AG08396 (cell line): ENCODE measurements at places on chromosomes 11 and 22.
A peak's percentile ranks its signal among the peaks of the same experiment; 100 is the strongest.

GRCh38 chr11:101458161-101458560, 125.6 kb downstream of the TRPC6 start:
- no peak for DNase-seq

- no peak for DNase-seq
These were observed 1.7 kb downstream of the PTPN5 start for GRCh38 chr11:18789942-18790341.

- peak; percentile 23 for DNase-seq
These were observed 16.9 kb downstream of the CCDC15 start for GRCh38 chr11:124970925-124971324.

- DNase-seq: no peak
These were observed 19.0 kb downstream of the MICAL3 start for GRCh38 chr22:18005201-18005926.

DNA sequence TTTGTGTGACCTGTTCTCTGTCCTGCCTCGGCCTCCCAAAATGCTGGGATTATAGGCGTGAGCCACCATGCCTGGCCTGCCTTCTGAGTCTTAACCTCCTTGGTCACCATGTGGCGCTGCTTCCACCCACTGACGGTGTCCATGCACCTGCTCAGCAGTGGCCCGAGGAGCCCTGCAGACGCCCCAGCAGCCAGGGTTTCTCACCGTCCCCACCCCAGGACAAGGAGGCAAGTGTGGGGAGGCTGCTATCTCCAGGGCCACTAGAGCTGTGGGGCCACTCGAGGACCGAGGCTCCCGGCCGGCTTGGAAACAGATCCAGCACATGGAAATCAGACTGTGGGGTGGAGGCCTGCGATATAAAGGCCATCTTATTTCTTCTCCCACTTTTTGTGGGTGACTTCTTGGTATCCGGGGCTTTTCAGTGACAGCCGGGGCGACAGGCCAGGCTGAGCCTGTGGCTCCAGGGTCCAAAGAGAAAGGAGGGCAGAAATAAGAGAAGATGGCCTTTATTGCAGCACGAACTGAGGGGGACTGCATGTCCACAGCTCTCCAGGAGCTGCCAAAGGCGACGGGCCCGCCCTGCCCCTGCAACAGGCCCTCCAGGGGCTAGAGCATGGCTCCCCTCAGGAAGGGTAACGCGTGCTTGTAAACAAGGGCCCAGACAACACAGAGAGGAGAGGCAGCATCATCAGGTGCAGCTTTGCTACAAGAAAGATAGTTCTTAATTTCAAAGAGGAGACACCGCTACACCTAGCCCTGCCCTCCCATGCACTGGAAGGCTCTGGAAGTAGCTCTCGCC, 15.0 kb downstream of the TSPO start:
- DNase-seq: no peak

DNA sequence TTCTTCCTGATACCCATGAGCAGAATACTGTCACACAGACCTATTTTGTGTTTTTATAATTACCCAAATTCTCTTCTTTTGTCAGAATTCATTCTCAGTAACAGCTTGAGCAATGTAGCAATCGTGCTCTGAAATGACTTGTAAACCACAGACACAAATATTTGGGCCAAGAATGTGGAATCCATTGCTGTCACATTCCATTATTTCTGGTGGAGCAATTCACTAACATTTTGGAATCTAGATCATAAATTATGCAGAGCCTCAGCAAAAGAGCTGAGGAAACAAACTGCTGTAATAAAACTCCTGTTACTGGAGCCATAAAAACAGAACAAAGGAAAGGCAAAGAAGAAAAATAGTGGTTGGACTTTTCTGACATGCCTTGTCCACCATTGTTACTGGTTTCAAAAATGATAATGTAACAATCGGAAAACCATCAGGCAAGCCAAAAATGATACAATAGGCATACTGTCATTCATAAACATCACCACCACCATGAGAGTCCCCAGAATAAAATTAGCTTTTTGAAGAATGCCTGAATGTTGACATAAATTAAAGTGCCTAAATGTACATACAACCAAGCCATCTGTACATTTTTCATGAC, 223.4 kb upstream of the PITPNB start:
- DNase-seq: peak; percentile 45

DNA sequence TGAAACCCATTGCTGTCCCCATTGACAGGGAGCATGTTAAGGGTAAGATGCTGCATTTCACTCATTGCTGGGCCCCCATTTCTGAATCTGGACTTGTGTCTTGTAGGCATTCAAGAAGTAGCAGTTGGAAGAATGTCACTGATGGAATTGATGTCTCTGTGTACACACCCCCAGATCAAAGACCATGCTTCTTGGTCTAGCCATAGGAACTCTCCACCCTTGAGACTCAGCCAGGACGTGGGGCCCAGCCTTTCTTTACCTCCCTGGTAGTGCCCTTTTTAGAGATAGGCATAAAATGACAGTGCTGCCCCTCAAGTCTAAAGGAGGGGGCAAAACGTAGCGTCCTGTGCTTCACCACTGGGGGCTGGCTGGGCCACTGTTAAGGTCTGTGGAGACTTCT, 135.1 kb downstream of the TEAD1 start:
- no peak for DNase-seq

- no peak for DNase-seq
These were observed 118.3 kb upstream of the CD82 start for GRCh38 chr11:44446996-44447771.

DNA sequence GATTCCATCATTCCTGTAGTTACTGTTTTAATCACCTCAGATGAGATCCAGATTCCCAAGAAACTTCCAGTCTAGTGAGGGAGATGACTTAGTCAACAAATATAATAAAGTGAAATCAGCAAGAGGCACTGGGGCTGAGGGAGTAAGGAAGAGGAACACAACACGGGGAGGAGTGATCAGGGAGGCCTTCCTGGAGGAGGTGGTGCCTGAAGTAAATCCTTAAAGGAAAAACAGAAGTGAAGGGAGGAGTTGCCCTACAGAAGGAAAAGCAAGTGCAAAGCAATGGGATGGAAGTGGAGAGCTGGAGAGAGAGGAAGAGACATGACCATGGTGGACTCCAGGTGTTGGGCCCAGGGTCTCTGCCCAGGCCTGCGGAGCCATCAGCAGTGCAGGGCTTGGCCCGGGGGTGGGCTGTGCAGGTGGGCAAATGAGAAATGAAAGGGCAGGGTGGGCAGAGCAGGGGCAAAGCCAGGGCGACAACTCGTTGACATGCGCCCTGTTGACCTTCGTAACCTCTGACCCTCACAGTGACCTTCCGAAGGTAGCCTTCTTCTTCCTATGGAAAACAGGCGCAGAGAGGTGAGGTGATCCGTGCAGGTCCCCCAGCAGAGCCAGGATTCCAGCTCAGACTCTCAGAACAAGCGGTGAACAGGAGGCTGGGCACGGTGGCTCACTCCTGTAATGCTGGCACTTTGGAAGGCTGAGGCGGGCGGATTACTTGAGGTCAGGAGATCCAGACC, 12.1 kb upstream of the PPARA start:
- no peak for DNase-seq

DNA sequence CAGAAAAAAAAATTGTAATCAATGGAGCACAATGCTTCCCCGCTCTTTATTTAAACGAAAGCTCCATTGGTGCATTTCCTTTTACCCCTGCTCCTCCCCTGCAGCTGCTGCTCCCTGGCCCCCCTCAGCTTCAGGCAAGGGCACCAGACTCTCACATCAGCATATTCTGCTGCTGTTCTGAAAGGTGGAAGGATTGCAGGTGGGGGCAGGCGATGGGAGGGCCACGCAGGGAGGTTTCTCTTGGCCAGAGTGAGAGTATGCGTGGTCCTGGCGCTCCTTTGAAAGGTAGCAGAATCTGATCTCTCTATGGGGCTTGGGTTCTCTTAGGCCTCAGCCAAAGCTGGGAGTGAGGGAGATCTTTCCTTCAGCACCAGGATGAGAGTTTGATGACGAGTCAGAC, 240.9 kb upstream of the CADM1 start:
- no peak for DNase-seq

- DNase-seq: no peak
These were observed 57.7 kb upstream of the LINC01488 start for GRCh38 chr11:69423611-69424385.

DNA sequence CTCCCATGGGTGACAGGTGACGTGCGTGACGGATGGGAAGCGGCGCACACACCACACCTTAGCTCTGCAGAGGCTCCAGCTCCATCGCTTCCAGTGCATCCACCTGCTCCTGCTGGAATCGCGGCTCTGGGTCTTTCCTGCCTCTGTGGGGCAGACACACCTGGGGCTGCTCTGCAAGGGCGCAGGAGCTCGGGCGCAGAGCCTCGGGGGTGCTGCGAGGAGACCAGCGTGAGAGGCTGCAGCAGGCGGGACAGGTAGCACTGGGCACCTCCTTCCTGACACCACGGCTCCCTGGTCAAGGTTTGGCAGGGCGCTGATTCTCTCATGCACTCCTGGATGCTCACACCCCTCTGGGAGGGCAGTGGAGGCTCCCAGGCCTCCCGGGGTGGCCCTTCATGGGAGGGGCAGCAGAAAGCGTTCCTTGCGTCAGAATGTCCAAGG, 1494.3 kb downstream of the BRD1 start:
- DNase-seq: no peak

DNA sequence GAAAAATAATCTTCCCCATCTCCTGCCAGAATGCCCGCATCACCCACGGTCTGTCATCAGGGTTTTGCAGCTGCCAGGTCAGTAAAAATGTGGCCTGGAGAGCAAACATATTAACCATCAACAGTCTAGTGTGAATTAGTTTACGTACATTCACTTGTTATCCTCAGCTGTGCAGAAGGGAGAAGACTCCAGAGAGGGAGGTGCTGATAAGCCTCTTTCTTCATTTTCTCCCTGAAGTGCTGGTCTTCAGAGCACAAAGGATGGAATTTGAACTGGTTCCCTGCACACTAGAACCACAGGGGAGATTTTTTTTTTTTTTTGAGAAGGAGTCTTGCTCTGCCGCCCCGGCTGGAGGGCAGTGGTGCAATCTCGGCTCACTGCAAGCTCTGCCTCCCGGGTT, 8.2 kb downstream of the FGF19 start:
- DNase-seq: no peak

- peak; percentile 39 for DNase-seq
These were observed 11.7 kb downstream of the MIAT start for GRCh38 chr22:26669060-26669481.

DNA sequence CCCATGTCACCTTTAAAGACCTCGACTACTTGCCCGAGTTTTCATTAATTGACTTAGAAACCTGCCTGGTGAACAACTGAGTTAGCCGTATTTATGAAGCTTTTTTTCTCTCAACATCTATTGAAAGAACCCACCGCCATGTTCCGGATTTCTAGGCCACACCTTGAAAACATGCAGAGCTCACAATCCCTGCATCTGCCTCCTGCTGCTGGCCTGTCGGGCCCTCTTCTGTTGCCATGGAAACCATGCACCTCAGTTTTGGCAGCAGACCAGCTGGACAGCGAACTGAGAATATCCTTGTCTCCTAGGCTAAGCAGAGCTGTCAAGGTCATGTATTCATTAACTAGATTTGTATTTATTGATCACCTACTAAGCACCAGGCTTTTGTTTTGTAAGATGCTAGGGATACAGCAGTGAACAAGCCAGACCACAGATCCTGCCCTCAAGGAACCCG, 4.3 kb upstream of the PATZ1 start:
- no peak for DNase-seq

DNA sequence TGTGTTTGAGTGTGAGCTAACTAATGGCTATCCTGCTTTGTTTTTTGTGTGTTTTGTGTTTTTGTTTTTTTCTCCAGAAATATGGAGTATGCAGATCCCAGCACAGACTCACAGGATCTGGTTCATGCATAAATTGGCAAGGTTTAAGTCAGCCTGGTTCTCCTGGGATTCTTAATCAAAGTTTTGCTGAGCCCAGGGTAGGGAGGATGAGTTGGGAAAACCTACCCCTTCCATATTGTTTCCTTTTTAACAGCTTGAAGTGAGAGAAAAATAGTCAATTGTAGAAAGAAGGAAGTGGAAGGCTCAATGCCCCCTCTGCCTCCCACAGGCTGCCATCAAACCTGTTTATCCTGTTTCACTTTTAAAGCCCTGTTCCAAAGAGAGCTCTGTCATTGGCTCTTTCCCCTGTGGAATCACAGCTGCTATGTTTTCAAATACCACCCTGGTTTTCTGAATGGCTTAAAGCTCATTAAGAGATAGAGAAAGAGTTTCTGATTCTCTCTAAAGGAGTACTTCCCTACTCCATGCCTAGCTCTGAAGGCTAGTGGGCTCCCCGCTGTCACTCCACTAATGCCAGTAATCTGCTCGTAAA, 23.4 kb upstream of the CADM1 start:
- DNase-seq: no peak

- no peak for DNase-seq
These were observed 1.1 kb upstream of the CLTCL1 start for GRCh38 chr22:19292458-19293230.

DNA sequence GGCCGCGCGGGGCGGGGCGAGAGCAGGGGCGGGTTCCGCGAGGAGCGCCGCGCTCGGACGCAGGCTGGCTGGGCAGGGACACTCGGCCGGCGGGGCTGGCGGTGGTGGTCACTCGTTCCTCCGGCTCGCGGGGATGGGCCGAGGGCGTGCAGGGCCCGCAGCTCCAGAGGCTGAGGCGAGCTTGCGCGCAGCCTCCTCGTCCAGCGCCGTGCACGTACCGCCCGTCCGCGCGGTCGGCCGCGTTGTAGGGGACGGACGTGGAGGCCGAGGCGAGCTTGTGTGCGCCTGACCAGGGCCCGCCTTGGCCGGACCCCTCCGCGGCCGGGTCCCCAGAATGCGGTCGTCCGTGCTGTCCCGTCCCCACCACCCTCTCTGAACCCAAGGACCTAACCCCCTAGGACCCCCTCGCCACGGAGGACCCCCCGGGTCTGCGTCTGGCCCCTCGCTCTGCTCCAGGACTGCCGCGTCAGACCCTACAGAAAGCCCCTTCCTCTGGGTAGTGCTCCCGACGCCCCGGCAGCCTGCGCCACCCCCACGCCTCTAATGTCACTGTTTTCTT, 569 bp upstream of the YPEL1 start:
- no peak for DNase-seq

GRCh38 chr22:29607426-29607825, 4.0 kb downstream of the NF2 start:
- no peak for DNase-seq

DNA sequence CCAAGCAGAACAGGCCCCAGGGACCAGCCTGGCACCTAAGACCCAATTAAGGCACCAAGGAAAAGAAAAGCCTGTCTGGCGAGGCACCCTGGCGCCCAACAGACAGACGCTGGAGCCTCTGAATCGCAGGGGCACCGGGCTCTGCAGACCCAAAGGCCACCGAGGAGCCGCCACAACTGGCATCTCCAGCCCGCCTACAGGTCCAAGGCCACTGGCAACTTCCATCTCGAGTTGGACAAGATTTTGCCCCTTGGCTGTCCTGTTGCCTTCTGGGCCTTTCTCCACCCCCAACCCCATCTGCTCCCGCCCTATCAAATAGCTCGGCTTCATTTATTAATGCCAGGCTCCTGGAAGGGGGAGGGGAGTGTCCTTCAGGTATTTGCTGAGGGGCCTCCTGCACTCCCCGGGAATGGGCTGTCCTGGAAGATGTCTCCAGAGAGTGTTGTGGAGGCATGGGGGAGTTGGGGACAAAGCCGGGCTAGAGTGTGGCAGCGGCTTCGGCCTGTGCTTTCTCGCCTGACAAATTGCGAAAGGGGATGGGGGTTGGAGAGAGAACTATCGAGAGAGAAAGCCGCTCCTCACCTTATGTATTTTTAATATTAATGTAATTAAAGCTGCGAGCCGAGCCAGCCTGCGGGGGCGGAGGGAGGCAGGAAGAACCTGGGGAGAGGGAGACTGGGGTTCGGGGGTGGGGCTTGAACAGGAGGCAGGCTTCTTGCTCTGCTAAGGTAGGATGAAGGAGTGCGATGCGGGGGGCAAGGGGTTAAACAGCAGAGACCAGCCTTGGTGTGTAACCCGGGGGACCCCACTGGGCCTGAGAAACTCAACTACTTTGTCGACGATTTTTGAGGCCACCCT, 2.0 kb downstream of the DSCAML1 start:
- no peak for DNase-seq

- no peak for DNase-seq
These were observed 945.7 kb downstream of the DLG2 start for GRCh38 chr11:84681456-84681855.
